ENCODE measurements at places on chromosomes 12 and 14. TPM values are rescaled to one million over a fixed set of nuclear protein-coding genes. Genes with fewer than 3 reads are reported as not detected.

PZP gene
- not detected for total RNA-seq

DNA sequence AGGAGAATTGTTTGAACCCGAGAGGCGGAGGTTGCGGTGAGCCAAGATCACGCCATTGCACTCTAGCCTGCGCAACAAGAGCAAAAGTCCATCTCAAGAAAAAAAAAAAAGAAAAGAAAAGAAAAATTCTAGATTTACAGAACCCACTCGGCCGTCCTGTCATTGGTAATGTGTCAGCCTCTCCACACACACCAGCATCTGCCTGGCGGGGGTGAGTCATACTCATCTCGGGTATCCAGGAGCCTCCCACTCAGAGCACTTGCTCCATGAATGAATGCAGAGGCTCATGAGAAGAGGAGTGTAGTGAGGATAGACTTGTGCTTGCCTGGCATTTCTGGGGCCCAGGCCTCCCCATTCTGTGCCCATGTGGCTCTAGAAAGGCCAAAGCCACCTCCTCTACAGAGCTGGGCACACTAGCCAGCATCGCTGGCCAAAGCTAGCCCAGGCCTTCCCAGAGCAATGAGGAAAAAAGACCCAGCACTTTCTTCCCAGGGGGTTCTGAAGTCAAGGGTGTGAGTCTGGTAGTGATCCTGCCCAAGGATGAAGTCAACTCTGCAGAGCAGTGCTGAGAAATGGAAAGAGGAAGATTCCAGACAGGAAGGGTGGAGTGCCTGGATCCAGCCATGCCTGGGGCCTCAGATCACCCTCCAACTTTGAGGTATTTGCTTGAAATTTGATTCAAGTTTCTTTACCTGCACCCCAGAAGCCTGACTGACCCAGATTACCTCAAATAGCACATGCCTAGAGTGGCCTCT, 31.2 kb upstream of the KLC1 start:
- no peak overlapping the region for H3K27ac ChIP-seq
- H3K4me3 ChIP-seq = no peak overlapping the region
- H3K4me1 ChIP-seq = no peaks in the 10 kb centered on the region
- H3K36me3 ChIP-seq = no peaks in the 10 kb centered on the region
- H3K27me3 ChIP-seq = no peaks in the 10 kb centered on the region

- DNase-seq = no peak
- no peak overlapping the region for H3K27ac ChIP-seq
- peaks cover 5% of the 10 kb centered on the region for H3K27me3 ChIP-seq
- H3K4me3 ChIP-seq = no peak overlapping the region
- H3K4me1 ChIP-seq = peaks cover 2% of the 10 kb centered on the region
Observed at GRCh38 chr14:94685681-94686485, 73.7 kb downstream of the SERPINA3 start.

OS9 gene
- total RNA-seq = 74.3 TPM

DNA sequence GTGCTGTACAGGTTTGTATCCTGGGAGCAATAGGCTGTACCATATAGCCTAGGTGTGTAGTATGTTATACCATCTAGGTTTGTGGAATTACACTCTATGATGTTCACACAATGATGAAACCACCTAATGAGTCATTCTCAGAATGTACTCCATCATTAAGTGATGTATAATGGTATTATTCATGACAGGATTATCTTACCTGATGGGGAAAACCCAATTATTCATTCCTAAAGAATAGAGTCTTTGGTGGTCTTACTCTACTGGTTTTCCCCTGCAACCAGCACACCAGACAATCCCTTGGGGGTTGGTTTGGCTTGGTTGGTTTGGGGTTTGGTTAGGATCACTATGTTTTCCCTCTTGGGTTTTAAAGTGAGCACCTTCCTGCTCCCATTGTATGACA, 12.6 kb upstream of the OR10P1 start:
- no peaks in the 10 kb centered on the region for H3K4me1 ChIP-seq
- H3K4me3 ChIP-seq = no peak overlapping the region
- H3K36me3 ChIP-seq = no peaks in the 10 kb centered on the region
- no peak for DNase-seq
- H3K27ac ChIP-seq = no peak overlapping the region

GRCh38 chr12:129200576-129200975, 347.3 kb downstream of the GLT1D1 start:
- no peak for DNase-seq
- no peak overlapping the region for H3K4me3 ChIP-seq
- no peak overlapping the region for H3K27ac ChIP-seq
- H3K4me1 ChIP-seq = no peaks in the 10 kb centered on the region

GRCh38 chr14:61315313-61315712, 6.1 kb upstream of the PRKCH start:
- no peak overlapping the region for H3K4me3 ChIP-seq
- H3K4me1 ChIP-seq = no peaks in the 10 kb centered on the region
- no peak overlapping the region for H3K27ac ChIP-seq
- H3K27me3 ChIP-seq = no peaks in the 10 kb centered on the region
- H3K36me3 ChIP-seq = no peaks in the 10 kb centered on the region
- no peak for DNase-seq

DNA sequence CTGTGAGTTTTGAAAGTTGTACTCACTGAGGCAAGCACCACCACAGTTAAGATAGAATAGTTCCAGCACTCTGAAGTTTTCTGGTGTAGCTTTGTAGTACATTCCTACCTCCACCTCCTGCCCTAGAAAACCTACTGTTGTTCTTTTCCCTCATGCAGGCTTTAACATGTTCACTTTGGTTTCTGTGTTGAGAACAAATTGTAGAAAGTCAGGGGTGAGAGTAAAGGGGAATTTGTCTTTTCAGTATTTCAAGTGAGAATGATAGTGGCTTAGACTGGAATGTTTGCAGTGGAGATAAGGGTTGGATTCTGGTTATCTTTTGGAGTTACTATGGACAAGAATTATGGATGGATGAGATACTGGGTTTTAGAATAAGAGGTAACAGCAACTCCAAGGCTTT, 67.2 kb downstream of the AEBP2 start:
- peaks cover 16% of the 10 kb centered on the region for H3K36me3 ChIP-seq
- no peak overlapping the region for H3K4me3 ChIP-seq
- no peaks in the 10 kb centered on the region for H3K27me3 ChIP-seq
- peaks cover 2% of the 10 kb centered on the region for H3K4me1 ChIP-seq

DNA sequence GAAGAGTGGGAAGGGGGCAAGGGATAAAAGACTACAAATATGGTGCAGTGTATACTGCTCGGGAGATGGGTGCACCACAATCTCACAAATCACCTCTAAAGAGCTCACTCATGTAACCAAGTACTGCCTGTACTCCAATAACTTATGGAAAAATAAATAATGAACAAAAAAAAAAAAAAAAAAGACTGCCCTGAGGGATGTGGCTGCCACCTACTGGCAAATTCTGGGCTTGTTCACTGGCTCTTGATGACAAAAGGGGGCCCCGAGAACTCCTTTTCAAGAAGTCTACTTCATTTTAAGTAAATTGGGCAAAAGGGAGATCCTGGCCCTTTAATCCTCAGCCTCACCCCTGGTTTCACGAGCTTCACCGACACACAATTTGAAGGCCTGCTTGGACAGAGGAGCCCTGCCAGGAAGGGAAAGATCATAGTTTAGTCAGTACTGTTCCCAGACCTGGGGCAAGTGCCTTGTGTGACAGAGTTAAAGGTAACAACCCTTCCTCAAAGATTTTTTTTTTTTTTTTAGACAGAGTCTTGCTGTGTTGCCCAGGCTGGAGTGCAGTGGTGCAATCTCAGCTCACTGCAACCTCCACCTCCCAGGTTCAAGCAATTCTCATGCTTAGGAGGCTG, 26.1 kb upstream of the STAC3 start:
- H3K4me3 ChIP-seq = no peak overlapping the region
- no peak for DNase-seq
- H3K27me3 ChIP-seq = no peaks in the 10 kb centered on the region
- no peaks in the 10 kb centered on the region for H3K4me1 ChIP-seq
- no peak overlapping the region for H3K27ac ChIP-seq

DNA sequence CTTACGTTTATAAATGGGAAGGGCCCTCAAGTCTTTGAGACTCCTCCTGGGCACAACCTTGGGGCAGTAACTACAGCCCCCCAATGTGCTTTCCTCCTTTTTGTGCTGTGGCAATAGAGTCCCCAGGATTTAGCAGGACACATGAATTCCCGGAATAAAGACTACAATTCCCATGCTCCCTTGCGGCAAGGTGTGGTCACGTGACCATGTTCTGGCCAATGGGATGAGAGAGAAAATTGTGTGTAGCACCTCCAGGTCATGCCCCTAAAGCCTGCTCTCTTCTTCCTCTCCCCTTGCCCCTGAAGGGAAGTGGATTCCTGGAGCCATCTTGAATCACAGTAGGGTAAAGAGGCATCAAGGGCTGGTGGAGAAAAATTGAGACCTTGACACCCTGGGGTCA, 295.1 kb upstream of the SFSWAP start:
- H3K4me3 ChIP-seq = no peak overlapping the region
- H3K27ac ChIP-seq = no peak overlapping the region
- H3K4me1 ChIP-seq = no peaks in the 10 kb centered on the region
- no peak for DNase-seq
- H3K27me3 ChIP-seq = no peaks in the 10 kb centered on the region

GRCh38 chr14:91317381-91318308, 73.1 kb upstream of the GPR68 start:
- no peak overlapping the region for H3K4me3 ChIP-seq
- no peaks in the 10 kb centered on the region for H3K4me1 ChIP-seq
- H3K36me3 ChIP-seq = peaks cover 48% of the 10 kb centered on the region

DNA sequence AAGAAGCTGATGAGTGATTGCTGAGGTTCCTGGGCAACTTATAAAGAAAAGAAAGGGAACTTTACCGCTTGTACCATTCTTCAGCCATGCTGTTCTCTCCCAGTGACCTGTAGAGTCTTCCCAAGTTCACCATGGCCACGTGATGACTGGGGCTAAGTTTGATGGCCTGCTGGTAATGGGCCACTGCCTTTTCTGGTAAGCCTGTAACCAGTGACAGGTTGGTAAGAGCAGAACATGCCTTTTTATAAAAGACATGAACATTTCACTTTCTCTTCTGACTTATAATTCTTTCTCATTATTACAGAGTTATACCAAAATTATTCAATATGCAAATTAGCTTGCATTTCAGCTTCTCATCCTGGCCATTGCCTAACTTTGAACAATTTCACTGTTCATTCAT, 20.9 kb upstream of the OVCH1 start:
- peaks cover 6% of the 10 kb centered on the region for H3K36me3 ChIP-seq
- no peak for DNase-seq
- no peak overlapping the region for H3K27ac ChIP-seq
- no peaks in the 10 kb centered on the region for H3K27me3 ChIP-seq
- H3K4me1 ChIP-seq = no peaks in the 10 kb centered on the region

- H3K4me1 ChIP-seq = no peaks in the 10 kb centered on the region
- no peak overlapping the region for H3K27ac ChIP-seq
- H3K4me3 ChIP-seq = no peak overlapping the region
- no peak for DNase-seq
- H3K36me3 ChIP-seq = no peaks in the 10 kb centered on the region
Observed at GRCh38 chr14:23613242-23614070, 22.7 kb upstream of the DHRS2 start.

DNA sequence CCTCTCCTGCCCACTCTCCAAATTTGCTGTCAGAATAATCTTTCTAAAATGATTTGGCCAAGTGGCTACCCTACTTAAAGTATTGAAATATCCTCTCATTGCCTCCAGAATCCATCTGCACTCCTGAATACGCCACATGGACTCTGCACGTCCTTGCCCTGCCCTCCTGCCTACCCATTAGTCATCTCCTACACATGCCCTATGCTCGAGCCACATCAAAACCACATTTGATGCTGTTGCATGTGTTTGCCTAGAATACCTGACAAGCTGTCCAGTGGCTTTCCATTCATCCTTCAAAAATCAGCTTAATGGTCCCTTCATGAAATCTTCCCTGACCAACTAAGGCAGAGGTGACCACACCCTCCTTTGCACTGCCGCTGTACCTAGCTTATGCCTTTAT, 17.0 kb downstream of the VCPKMT start:
- DNase-seq = no peak
- H3K4me3 ChIP-seq = no peak overlapping the region
- H3K27ac ChIP-seq = no peak overlapping the region
- H3K4me1 ChIP-seq = no peaks in the 10 kb centered on the region
- H3K36me3 ChIP-seq = no peaks in the 10 kb centered on the region
